ENCODE measurements at places on chromosomes 3 and 15. TPM values are rescaled to one million over a fixed set of nuclear protein-coding genes. Genes with fewer than 3 reads are reported as not detected.

XCR1 gene
- total RNA-seq, result not detected

DCBLD2 gene
- total RNA-seq, result 1.6 TPM

DNA sequence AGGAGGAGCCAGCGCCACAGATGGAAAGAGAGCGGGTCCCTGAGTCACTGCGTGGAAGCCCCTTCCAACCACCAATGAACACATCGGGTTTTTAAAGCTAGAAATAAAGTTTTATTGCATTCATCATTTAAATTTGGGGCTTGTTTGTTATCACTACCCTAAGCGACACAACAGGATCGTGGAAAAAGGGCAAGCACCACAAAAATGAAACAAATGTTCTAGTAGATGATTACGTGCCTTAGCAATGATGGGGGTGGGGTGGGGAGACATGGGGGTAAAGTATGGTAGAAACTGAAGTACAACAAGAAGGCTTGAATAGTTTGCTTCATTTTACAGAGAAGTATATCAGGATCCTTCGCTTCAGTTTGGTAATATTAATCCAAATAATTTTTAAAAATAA is 221.6 kb upstream of the ATP10A start:
- no peak for DNase-seq

- DNase-seq, result no peak
Observed at GRCh38 chr3:19221081-19221480, 72.8 kb downstream of the KCNH8 start.

PAQR5 gene
- not detected for total RNA-seq

APBA2 gene
- 18.0 TPM for total RNA-seq

Measured in CD8-positive, alpha-beta memory T cell (primary cell).